ENCODE measurements at places on chromosomes 1 and 21. TPM values are rescaled to one million over a fixed set of nuclear protein-coding genes. Genes with fewer than 3 reads are reported as not detected.

DNA sequence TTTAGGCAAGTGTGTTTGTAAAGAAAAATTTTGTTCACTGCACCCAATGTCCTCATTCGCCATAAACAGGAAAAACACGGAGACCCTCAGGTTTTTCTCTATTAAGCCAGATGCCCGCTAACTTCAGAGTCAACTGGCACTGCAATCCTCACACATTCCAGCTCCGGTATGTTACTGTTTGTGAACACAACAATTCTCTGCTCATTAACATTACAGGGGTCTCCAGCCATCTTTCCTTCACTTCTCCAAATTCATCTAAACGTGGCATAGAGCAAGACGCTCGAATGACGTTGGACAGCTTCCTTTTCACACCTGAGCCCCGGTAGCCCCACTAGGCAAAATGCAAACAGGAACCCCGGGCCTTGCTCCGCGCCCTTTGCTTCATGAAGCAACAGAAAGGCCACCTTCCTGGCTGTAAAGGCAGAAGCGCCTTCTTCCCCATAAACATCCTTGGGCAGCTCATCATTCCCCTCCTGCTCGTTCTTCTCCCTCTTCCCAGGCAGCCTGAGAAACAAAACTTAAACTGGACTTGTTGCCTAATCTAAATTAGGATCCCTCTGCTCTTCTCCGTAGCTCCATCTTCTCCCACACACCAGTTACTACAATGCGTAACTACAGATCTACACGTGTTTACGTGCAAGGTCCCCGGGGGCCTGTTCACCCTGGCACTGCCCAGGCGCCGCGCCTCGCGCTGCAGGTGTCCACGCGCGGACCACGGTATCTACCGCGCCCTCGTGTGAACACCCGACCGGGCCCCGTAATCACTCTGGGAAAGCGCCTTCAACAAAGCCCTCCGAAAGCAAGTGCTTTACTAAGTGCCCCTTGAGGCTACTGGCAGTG lies 1.2 kb downstream of the LBR start:
- no peak for DNase-seq

- no peak for DNase-seq
These were observed 159.4 kb downstream of the BARHL2 start for GRCh38 chr1:90557706-90558105.

GRCh38 chr1:230972855-230973271 lies 5.8 kb downstream of the TTC13 start:
- DNase-seq: no peak

GRCh38 chr1:67479146-67479891 lies 49.1 kb upstream of the SERBP1 start:
- no peak for DNase-seq

GRCh38 chr1:55257958-55258357 lies 42.8 kb upstream of the USP24 start:
- no peak for DNase-seq

DNA sequence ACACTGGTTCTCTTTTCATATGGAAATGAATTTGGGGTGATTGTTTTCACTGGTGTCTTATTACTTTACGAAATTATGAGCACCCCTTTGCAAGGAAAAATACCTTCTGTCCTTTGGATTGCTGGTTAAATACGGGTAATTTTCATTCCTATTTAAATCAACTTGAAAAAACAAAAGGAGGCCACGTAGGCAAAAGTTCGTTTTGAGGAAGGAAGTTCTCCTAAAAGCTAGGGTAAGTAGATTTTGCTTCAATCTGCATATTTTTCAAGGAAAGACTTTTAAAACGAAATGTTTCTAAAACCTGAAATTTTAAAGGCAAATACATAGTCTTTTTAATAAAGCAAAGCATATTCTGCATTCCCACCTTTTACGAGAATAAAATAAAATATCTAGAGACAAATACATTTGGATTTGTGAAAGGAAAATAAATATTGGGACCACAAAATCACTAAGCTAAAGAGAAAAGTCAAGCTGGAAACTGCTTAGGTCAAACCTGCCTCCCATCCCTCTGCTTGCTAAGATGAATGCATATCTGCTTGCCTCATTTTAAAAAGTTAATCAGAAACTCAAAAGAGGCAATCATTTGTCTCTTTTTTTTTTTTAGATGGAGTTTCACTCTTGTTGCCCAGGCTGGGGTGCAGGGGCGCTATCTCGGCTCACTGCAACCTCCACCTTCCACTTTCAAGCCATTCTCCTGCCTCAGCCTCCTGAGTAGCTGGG lies 70.9 kb upstream of the ETS2 start:
- no peak for DNase-seq

DNA sequence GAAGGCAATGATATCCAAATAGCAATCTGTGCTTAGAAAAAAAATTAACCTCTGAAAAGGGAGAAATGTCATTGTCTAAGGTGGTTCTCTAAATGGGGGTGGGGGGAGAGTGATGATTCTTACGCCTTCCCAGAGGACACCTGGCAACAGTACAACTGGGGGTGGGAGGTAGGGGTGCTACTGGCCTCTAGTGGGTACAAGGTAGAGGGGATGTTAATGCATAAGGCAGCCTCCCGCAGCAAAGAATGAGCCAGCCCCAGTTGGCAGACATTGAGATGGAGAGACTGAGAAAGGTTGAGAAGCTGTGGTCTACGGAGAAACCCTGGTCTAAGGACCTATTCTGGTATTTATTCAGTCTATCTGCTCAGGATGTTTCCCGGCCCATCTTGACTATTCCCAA lies 472.2 kb upstream of the RUNX1 start:
- no peak for DNase-seq

GRCh38 chr1:153532769-153533599 lies 2.8 kb downstream of the S100A6 start:
- peak; percentile 96 for DNase-seq

DNA sequence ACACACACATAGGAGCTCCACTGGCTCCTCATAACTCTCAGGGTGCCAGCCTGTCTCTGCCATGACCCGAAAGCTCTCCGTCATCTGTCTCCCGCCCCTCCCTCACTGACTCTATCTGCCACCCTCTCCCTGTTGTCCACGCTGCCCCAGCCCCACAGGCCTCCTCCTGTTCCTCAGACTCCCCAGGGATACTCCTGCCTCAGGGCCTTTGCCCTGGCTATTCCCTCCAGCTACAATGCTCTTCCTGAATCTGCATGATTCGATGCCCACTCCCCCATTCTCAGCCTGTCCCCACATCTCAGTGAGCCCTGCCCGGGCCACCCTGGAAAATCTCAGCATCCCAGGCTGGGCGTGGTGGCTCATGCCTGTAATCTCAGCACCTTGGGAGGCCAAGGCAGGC lies 24.6 kb upstream of the DNAJC11 start:
- DNase-seq: no peak

DNA sequence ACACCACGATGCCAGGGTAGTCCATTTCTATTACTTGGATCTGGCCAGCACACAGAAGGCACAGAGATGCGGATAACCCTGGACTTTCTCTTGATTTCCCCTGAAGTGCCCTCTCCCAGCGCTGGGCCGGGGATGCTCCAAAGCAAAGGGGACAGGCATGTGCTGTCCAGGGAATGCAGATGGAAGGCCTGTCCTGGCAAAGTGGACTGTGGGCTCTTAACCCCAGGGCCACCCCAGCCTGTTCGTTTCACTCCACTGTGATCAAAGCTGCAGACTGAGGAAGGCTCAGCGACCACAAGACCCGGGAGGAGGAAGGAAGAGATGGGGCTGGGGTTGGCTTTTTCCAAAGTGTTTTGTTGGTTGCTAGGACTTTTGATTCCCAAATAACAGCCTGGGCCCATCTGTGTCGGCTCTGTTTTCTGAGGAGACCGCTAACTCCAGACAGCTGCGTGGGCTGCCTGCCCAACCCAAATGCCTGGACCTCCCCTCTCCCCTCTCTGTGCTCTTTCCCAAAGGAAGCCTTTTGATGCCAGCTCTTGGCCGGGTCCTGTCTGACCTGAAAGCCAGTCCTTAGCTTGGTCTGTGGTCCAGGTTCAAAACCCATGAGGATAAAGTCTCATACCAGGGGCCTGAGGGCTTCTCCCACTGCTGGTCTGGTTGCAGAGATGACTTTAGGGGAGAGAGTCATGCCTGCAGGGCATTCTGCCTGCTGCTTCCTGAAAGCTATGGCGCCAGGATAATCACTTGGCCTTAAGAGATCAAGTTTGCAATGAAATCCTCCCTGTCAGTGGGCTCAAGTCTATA lies 119.6 kb upstream of the CD34 start:
- DNase-seq: no peak

The EFCAB14 gene
- 87.9 TPM for total RNA-seq

The BRDT gene
- total RNA-seq: not detected

The CSF3R gene
- 1.9 TPM for total RNA-seq

Measured in suprapubic skin (tissue), 4 donors.